ENCODE measurements at places on chromosomes 7 and 10.

DNA sequence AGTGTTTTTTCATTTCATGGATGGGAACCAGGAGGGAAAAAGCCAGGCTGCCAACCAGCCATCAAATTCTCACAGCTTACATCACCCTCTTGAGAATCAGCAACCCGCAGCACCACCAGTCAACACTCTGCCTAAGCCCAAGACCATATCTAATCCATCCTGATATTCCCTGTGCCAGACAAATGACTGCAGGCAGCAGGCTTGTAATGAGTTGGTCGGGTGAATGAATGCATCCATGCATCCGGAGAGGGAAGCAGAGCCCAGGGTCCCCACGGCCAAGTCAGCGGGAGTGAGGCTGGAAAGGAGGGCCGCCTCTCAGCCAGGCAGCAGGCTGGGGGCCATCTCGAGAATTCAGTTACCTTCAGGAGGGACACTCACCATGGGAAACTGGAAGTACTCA is 46.9 kb downstream of the SLIT1 start:
- DNase-seq, result no peak

DNA sequence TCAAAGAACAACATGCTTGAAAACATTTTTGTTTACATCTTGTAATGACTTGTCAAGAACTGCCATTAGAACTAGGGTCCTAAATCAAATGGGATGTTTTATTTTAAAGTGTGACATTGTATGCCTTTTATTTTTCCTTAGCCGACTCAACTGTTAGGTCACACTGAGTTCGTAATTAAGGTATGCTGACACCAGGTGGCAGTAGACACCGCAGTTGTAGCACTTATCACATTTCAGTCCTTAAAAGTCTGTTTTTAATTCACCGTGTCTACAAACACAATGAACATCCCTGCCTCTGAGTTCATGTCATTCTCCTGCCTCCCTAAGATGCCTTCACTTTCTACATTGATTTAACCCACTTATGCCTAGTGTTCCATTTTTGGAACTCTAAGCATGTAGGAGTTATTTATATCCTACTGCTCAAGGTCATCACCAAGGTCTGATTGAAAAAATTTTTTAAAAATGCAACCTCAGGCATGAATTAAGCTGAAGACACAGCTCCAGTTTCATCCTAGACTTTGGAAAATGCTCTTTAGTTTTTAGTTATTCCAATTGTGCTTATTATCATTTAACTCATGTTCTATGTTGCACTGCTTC is 186.1 kb downstream of the BMPER start:
- no peak for DNase-seq

- no peak for DNase-seq
Observed at GRCh38 chr7:112596260-112596659, 115.5 kb downstream of the LSMEM1 start.

DNA sequence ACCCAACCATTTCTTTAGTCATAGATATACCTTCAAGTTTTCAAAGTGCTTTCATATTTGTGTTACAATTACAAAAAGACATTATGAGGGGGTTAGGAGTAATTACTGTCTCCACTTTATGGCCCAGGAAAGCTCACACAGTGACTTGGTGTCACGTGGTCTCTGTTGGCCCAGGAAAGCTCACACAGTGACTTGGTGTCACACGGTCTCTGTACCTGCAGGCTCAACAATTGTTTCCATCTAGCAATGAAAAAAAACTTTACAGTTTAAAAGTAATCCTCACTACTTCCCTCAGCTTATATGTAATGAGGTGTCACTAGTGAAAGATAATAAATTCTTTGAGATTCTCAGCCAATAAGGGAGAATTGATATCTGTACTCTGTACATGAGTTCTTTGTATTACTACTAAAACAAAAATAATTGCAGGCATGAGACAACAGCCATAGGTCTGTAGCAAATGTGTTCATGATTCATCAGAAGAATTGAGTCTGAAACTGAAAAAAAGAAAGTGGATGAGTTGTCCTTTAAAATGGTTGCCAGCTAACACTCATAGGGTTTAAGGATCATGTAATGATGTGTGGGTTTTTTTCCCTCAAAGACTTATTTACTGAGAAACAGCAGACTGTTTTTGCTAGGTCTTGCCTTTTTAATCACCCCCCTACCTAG is 10.9 kb downstream of the OGDH start:
- DNase-seq, result no peak

DNA sequence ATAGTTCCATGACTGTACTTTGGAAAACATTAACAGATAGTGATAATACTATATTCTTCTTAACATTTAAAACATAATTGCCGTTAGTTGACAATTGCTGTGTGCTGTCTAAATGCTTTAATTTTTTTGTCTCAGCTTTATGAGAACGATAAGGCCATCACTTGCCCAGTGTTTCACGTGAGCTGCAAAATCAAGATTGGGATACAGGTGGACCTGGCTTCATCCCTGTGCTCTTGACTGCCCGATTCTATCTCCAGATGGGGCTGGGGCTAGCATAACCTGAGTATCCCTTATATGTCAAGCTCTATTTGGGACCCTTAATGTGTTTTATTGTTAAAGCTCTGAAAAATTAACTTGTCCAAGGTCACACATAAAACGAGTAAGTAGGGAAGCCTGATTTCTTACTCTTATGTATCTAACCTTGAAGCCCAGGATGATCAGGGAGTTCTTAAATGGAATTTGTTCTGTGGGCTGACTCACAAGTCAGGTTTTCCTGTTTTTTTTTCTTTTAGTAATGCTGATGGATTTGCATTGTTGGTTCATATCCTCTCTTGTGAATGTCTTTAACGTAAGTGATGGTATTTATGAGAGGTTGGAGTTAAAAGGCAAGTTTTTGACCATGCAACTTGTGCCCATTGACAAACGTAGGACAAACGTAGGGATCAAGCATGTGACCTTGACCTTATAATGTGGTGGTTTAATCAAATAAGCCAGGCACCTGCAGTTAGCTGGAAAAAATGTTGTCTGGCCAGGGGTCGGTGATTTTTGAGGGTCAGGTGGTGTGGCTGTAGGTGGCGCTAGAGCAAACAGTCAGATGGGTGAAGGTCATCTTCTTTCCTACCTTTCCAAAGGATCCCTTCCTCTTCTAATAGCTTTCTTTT is 3.6 kb downstream of the PRKAR2B start:
- no peak for DNase-seq

DNA sequence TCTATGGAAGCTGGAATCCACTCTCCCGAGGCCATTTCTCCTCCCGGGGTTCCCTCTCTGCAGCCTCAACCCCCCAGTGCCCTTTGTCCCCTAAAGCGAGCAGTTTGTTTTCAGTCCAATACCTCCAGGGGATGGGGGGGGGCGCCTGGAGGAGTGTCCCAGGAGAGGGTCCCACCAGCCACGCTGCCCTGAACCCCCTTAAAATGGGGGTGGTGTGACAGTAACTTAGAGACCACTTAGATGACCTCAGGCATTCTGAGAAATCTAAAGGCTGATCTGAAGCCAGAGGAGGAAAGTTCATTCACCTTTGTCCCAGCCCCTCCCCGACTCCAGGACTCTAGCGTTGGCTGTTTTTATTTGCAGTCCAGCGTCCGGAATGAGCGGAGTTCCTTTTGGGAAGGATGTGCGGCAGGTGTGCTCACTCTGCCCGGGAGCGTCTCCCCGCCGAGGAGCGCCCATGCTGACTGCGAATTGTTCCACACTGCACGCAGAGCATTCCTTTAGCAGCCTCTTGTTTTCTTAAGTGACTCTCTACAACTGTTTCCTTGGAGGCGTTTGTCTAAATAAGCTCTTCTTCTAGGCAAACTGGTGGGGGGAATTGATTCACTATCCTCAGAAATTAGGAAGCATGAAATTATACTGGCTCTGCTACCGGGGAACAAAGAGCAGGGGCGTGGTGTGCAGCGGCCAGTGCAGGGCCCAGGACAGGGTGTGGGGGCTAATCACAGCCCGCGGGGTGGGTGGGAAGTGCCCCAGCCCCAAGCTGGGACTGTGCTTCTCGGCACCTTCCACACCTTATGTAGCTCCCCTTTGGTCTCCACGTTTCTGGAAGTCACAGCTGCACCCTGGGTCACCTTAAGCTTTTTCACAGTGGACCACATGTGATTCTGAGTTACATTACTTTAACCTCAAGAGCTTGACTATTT is 46.3 kb downstream of the SYPL1 start:
- no peak for DNase-seq

DNA sequence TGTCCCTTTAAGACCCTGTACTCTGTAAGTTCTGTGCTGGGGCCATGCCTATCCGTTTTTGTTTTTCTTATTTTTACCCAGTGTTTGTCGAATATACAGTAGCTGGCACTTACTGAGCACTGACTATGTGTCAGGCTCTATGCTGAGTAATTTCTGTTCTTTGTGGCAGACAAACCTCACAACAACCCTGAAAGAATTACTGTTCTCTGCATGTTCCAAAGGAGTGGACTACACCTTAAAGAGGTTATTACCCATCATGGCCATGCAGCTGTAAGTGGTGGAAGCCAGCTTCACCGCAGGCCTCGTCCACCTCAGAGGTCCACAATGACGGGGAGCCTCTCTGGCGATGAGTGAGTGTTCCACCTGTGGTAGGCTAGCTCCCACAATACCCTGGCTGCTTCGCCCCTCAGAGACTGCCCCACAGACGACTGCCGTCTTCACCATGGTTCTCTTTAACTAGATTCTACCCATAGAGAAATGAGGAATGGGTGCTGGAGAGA is 30.1 kb upstream of the RBM20 start:
- DNase-seq, result no peak

- no peak for DNase-seq
Observed at GRCh38 chr10:26859241-26860101, 1.3 kb downstream of the ABI1 start.

DNA sequence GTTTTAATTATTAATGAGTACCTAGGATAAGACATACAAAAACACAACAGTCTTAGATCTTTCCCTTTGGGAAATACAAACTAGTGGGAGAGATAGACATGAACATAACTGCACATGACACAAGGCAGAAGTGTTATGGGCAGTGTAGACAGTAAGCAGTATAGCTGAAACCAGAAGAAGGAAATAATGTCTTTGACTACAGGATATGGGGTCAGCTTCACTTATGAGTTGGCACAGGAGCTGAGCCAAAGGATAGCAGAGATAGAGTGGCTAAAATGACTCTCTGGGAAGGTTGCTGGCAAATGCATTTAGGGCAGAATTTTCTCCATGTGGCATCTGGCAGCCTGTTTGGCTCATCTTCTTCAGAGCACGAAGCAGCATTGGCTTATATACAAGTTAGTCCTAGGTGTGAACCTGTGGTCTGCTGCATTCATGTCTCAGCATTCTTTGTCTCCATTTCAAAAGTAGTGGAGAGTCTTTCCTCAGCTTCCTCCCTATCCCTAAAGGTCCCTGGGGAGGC is 60.3 kb upstream of the FEZF1 start:
- no peak for DNase-seq

DNA sequence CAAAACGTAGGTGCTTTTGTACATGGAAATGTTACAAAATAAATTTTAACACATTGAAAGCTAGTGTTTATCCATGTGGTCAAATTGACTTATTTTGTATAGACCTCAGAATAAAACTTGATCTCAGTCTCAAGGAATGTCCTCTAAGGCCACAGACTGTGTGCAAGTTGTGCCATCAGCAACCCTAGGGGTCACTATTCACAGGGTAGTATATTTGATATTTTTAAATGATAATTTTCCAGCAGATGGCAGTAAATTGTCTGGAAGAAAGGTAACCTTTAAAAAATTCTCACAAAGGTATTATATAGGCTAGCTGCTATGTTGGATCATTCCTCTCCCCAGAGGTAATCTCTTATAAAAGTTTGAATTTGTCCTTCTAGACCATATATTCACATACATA is 12.9 kb upstream of the SNX10 start:
- no peak for DNase-seq

- DNase-seq, result no peak
Observed at GRCh38 chr10:5744849-5745248, 60.2 kb downstream of the TASOR2 start.

DNA sequence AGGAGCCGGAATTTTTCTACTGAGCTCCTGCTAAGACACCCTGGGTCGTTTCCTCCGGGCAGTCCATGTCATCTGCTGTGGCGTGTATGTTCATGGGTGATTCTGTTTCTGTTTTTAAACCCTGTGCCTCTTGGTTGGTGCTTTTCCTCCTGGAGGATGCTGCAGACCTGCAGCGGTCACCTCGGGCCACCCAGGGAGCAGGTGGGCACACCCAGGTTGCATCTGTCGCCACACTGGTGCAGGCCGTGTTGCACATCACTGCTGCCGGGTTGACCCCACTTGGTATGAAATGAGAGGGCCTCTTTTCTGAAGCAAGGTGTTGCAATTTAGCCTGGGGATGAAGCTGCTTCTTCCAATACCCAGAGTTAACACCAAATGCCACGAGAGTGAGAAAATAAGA is 127.2 kb downstream of the CUX1 start:
- no peak for DNase-seq

GRCh38 chr10:49175587-49176309 is 12.4 kb downstream of the TMEM273 start:
- no peak for DNase-seq
